GM23338 (cell line): ENCODE measurements at places on chromosomes 6 and 20. TPM values are rescaled to one million over a fixed set of nuclear protein-coding genes. Genes with fewer than 3 reads are reported as not detected.
A peak's percentile ranks its signal among the peaks of the same experiment; 100 is the strongest.

- no peaks in the 10 kb centered on the region for H3K27me3 ChIP-seq
- DNase-seq, result no peak
- H3K36me3 ChIP-seq, result no peaks in the 10 kb centered on the region
Observed at GRCh38 chr20:8008733-8009132, 10.8 kb downstream of the TMX4 start.

GRCh38 chr6:24829657-24830056 lies 30.9 kb upstream of the ARMH2 start:
- H3K4me3 ChIP-seq, result no peak overlapping the region
- H3K27me3 ChIP-seq, result no peaks in the 10 kb centered on the region
- DNase-seq, result peak; percentile 12
- H3K4me1 ChIP-seq, result peaks cover 13% of the 10 kb centered on the region
- 0 out of 2 replicates have a peak overlapping the region, but pooled peaks have one; percentile 53 for H3K27ac ChIP-seq

- no peaks in the 10 kb centered on the region for H3K27me3 ChIP-seq
- H3K27ac ChIP-seq, result peak overlapping the region; percentile 10; the same call in 1 of the 2 replicates
- no peak for DNase-seq
- H3K4me1 ChIP-seq, result peaks cover 56% of the 10 kb centered on the region
- H3K4me3 ChIP-seq, result no peak overlapping the region
- H3K36me3 ChIP-seq, result no peaks in the 10 kb centered on the region; the same call in 1 of the 2 replicates
Observed at GRCh38 chr6:21754891-21755290, 161.3 kb downstream of the SOX4 start.

DNA sequence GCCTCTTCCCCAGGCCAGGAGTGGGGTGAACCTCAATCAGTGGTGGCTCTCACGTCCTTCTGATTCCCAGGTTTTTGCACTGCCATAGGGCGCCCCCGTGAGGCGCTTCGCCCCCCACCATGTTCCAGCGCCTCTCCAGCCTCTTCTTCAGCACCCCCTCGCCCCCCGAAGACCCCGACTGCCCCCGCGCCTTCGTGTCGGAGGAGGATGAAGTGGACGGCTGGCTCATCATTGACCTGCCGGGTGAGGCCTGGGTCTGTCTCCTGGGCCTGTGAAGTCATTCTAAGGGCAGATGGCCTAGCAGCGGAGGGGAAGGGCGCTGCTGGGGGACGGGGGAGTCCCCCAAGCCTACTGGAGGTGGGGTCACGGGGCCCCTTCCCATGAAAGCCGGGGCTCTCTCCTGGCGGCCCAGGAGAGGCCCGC lies 4.5 kb downstream of the TP53INP2 start:
- H3K27ac ChIP-seq, result no peak overlapping the region
- H3K27me3 ChIP-seq, result peaks cover 26% of the 10 kb centered on the region
- H3K4me3 ChIP-seq, result peak overlapping the region; percentile 94
- peak; percentile 73 for DNase-seq
- H3K4me1 ChIP-seq, result peaks cover 17% of the 10 kb centered on the region; the same call in 1 of the 2 replicates

DNA sequence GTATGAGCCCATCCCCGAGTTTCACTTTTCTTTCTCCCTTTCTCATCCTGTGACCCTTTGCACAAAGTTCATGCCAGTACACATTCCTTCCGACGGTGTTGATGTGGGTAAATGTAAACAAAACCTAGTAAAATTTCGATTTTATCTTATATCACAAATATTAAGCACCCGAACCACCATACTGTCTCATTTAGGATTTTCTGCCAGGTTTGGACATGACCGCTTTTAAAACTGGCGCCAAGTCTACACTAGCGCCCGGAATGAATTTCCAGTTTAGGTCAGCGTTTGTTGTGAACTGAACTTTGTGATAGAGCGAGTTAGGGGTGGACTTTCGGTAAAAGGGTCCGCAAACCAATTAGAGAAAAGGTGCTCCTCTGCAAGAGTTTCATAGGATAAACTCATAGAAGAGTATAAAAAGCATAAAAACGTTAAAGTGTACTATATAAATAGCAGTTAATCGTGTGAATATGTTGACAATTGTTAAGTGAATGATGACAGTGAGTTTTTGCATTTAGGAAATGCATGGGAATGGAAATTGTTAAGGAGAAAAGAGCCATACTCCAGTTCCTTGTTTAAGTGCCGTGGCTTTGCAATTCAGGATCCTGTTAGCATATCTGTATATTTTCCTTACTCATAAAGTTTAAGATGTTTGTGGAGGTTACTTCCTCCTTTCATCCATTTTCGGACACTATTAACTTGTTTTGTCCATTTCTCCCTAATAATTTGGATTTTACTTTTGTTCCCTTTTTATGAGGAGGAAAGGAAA lies 937 bp downstream of the AKAP7 start:
- H3K27me3 ChIP-seq, result peaks cover 17% of the 10 kb centered on the region; the same call in 1 of the 2 replicates
- H3K4me3 ChIP-seq, result peak overlapping the region; percentile 75
- DNase-seq, result no peak
- H3K27ac ChIP-seq, result peak overlapping the region; percentile 52; the same call in 1 of the 2 replicates
- H3K36me3 ChIP-seq, result no peaks in the 10 kb centered on the region
- peaks cover 21% of the 10 kb centered on the region for H3K4me1 ChIP-seq

- no peaks in the 10 kb centered on the region for H3K36me3 ChIP-seq
- DNase-seq, result no peak
- no peak overlapping the region for H3K4me3 ChIP-seq
- H3K4me1 ChIP-seq, result no peaks in the 10 kb centered on the region
Observed at GRCh38 chr6:55972091-55972490, 96.7 kb upstream of the BMP5 start.

- no peak overlapping the region for H3K4me3 ChIP-seq
- H3K36me3 ChIP-seq, result no peaks in the 10 kb centered on the region
- H3K4me1 ChIP-seq, result no peaks in the 10 kb centered on the region
- DNase-seq, result no peak
- no peaks in the 10 kb centered on the region for H3K27me3 ChIP-seq
- no peak overlapping the region for H3K27ac ChIP-seq
Observed at GRCh38 chr20:39188266-39188765, 226.2 kb downstream of the DHX35 start.

- no peak for DNase-seq
- no peak overlapping the region for H3K4me3 ChIP-seq
- no peaks in the 10 kb centered on the region for H3K4me1 ChIP-seq
- no peaks in the 10 kb centered on the region for H3K36me3 ChIP-seq
Observed at GRCh38 chr6:128979071-128979470, 96.1 kb downstream of the LAMA2 start.

DNA sequence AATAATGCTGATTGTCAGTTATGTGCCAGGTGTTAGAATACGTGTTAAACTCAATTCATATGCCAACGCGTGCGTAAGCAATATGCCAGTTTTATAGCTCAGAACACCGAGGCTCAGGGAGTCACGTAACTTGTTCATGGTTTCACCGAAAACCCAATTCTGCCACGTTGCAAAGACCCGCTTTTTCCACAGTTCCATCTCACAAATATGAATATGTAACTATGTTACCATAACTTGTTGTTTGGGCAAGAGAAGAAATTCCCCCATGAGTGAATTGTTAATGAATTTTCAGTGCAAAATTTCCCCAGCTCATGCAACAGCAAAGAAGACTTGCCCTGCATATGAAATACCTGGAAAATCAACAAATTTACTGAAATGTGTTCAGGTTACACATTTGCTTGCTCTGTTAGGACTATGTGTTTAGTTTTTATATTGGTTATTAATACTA lies 30.1 kb downstream of the SF3B5 start:
- no peak overlapping the region for H3K27ac ChIP-seq
- peak overlapping the region; percentile 81 for H3K4me3 ChIP-seq
- H3K27me3 ChIP-seq, result peaks cover 92% of the 10 kb centered on the region
- H3K36me3 ChIP-seq, result no peaks in the 10 kb centered on the region

DNA sequence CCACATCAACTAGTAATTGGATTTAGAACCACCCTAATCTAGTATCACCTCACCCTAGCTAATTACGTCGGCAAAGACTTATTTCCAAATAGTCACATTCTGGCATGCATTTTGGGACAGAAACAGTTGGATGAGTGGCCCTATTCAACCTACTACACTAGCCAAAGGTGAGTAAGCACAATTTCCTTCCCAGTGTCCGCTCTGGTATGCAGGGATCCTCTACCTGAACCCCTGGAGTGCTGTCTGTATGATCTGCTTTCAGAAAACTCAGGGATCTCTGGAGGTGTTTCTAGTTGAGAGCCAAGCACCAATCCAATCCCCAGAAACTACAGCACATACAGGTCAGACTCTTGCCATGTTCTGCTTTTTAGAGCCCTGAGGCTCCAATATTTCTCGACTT lies 717.4 kb upstream of the MANEA start:
- H3K36me3 ChIP-seq, result no peaks in the 10 kb centered on the region
- H3K4me3 ChIP-seq, result no peak overlapping the region
- DNase-seq, result peak; percentile 24
- no peak overlapping the region for H3K27ac ChIP-seq

- H3K27me3 ChIP-seq, result no peaks in the 10 kb centered on the region
- H3K36me3 ChIP-seq, result peaks cover 34% of the 10 kb centered on the region
- peak overlapping the region; percentile 75; the same call in 1 of the 2 replicates for H3K27ac ChIP-seq
- H3K4me1 ChIP-seq, result peaks cover 7% of the 10 kb centered on the region
- H3K4me3 ChIP-seq, result peak overlapping the region; percentile 59
Observed at GRCh38 chr20:5949943-5950270, 426 bp downstream of the TRMT6 start.

DNA sequence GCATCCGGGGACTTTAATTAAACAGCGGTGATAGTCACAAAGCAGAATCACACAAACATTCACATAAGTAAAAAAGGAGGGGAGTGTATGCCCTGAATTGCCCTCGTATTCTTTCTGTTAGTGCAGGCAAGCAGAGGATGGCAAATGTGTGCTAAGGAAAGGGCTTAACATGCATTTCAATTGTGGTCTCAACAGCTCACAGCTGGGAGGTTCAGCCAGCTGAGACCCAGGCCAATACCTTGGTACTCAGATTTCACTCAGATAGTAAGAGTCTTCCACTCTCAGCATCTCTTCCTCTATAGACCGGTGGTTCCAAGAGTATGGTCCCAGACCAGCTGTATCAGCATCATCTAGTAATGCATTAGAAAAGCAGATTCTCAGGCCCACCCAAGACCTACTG lies 215.1 kb downstream of the PHACTR1 start:
- no peaks in the 10 kb centered on the region for H3K27me3 ChIP-seq
- H3K4me1 ChIP-seq, result no peaks in the 10 kb centered on the region
- no peak overlapping the region for H3K27ac ChIP-seq

DNA sequence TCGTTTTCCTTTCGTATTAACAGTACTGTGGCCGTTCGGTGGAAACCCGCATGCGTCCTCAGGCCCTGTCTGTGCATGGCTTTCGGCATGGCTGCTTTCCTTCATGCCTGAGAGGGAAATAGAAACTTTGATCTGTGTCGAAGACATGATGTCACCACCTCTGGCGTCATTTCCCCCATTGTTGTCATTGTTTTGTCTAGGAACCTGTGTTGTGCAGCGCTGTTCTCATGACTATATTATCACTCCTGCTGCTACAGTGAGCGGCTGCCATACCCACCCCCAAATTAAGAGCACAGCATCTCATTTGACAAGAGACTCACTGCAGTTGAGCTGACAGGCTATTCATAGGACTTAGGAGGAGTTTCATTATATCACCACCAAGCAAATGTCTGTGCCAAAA lies 172.3 kb downstream of the TMEM242 start:
- H3K27me3 ChIP-seq, result no peaks in the 10 kb centered on the region
- H3K27ac ChIP-seq, result no peak overlapping the region
- no peak overlapping the region for H3K4me3 ChIP-seq
- H3K36me3 ChIP-seq, result no peaks in the 10 kb centered on the region; the same call in none of the 2 replicates
- peaks cover 22% of the 10 kb centered on the region for H3K4me1 ChIP-seq

- no peak overlapping the region for H3K27ac ChIP-seq
- no peaks in the 10 kb centered on the region for H3K27me3 ChIP-seq
- no peaks in the 10 kb centered on the region for H3K36me3 ChIP-seq
Observed at GRCh38 chr20:50305636-50306477, 115.2 kb downstream of the CEBPB start.

Gene TENT5A
- total RNA-seq, result 4.7 and 5.5 TPM in 2 replicates

Gene RSPH9
- total RNA-seq, result 0.10 TPM in 1 of 2 replicates, not detected in the other

Gene SCRT2
- 0.31 and 0.35 TPM in 2 replicates for total RNA-seq
